ENCODE measurements at places on chromosomes 2 and 18.
A peak's percentile ranks its signal among the peaks of the same experiment; 100 is the strongest.

DNA sequence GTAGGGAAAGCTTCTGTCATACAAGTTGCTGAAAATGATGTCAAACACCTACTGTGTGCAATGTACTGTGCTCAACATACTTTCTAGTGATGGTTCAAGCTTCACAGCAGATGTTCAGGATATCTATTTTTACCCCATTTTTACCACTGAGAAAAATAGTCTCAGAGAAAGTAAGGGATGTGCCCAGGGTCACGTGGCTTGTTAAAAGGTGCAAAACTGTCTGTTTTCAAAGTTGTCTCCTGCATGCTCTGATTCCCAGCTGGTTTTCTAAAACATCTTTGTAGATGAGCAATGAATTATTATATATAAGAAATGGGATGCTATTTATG lies 145.5 kb upstream of the LHCGR start:
- no peak for DNase-seq

DNA sequence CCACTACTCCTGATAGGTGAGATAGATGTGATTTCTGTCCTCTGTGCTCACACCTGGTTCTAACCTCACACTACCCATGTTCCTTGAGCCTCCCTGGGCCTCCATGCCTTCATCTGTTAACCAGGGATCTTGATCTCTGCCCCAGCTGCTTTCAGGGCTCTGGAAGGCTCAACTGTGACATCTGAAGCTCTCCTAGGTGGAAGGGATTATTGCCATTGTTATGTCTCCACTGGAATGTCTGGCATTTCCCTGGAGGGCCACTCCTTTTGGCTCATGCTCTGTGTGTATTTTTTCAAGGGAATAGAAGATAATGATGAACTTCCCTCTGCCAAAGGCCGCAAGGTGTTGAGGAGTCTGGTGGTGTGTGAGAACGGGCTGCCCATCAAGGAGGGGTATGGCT lies 41.2 kb downstream of the PCARE start:
- DNase-seq, result no peak

DNA sequence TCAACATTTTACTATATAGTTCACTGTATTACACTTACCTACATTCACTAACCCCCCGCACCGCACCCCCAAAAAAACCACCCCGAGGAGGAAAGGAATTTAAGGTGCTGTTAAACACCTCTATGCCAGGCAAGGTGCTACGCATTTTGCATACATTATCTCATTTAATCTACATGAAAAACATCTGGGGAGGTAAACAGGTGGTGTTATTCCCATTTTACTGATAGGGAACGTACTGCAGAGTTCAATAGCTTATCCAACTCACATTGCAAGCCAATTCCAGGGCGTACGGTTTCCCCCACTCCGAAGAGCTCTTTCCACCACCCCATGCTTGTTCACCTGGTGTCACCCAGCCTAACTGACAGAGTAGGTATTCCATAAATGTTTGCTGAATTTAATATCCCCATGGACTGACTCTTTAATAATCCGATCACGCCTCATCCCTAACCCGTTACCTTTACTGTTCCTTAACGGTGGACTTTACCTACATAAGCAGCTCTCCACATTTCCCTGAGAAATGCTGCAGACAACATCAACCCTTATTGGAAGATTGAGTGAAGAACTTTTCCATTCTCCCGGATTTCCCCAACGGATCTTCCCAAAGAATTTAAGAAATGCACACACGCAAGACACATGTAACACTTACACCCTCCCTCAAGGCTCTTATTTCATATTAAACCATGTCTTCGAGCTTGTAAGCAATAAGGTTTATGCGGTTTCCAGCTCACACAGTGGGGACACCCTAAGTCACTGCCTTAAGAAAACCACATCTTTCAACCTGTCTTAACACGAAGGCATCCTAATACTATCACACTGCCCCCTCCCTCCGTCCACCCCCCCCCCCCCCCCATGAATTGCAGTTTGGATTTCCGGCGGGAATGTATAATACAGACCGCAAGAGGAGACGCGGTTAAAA lies 1.2 kb downstream of the RAPH1 start:
- DNase-seq, result peak; percentile 33

GRCh38 chr2:23628926-23629771 lies 244.2 kb downstream of the KLHL29 start:
- no peak for DNase-seq

GRCh38 chr2:170292415-170292814 lies 114.5 kb downstream of the MYO3B start:
- no peak for DNase-seq
